ENCODE measurements at places on chromosomes 11 and 22.

GRCh38 chr11:116927163-116927974 is 89.9 kb upstream of the APOA1 start:
- DNase-seq = peak; percentile 62

DNA sequence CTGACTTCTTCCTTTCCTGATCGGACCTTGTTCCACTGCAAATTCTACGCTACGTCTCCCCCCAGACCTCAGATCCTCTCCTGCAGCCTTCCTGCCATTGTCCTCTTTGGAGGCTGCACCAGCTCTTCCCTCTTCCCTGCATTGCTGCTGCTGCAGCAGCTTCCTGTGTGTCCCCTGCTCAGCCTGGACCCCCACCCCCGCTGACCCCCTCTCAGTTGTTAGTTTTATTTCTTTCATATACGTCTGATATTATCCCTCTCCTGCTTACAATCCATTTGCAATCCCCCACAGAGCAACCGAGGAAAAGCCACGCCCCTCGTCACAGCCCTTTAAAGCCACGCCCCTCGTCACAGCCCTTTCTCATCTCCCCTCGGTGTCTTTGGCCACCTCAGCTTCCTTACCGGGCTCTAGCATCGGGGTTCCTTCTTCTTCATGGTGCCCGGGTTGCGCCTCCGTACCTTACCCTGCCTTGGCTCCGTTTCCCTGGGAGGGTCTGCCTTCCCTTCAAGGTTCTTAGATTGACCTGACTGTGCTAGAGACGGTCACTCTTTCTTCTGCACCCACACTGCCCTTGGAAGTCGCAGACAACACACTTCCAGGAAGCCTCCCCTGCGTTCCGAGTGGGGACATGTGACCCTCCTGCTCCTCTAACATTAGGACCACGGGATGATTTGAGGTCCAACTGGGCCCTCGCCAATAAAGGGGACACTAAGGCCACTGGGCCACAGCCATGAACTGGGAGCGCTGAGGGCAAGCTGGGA is 4.8 kb downstream of the MRGPRG start:
- DNase-seq = no peak

- no peak for DNase-seq
Measured at GRCh38 chr11:45208135-45208534, 61.7 kb downstream of the PRDM11 start.

- no peak for DNase-seq
Measured at GRCh38 chr11:61833471-61833870, 5.4 kb downstream of the FADS2 start.

GRCh38 chr11:81432333-81432732 is 1301.3 kb downstream of the FAM181B start:
- DNase-seq = no peak

GRCh38 chr11:17013548-17014320 is 480 bp downstream of the PLEKHA7 start:
- peak; percentile 32 for DNase-seq

DNA sequence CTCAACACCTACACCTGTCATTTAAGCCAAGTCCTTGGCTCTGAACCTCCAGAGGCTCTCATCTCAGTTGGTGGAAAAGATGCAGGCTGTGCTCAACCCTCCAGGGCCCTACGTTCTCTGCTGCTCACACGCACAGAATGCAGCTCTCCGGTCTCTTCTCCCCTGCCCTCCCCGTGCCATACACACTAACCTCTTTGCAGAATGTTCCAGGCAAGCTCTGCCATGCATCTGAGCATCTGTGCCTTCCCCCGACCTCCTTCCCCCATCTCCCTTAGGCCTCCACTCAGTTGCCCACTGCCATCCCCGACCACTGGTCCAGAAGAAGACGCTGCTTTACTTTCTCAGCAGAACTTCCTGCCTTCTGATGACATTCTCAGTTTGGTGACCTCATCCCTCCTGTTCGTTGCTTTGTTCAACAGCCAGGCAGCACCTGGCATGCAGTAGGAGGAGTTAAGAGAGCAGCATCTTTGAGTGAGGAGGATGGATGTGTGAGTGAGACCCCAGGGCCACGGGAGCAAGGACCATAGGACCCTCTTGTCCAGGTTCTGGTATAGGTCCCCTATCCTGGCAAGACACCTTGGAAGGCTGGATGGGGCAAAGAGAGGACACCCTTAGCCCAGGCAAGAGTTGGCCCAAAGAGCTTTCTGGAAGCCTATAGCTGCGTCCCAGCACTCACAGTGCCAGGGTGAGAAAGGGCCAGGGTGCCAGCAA is 598.0 kb downstream of the BRD1 start:
- DNase-seq = no peak
